ENCODE measurements at places on chromosomes 1 and 21.

- no peak for DNase-seq
Measured at GRCh38 chr1:187714470-187714869, 885.7 kb downstream of the PLA2G4A start.

- DNase-seq = peak; percentile 97
Measured at GRCh38 chr1:44417351-44418021, 12.4 kb downstream of the RNF220 start.

DNA sequence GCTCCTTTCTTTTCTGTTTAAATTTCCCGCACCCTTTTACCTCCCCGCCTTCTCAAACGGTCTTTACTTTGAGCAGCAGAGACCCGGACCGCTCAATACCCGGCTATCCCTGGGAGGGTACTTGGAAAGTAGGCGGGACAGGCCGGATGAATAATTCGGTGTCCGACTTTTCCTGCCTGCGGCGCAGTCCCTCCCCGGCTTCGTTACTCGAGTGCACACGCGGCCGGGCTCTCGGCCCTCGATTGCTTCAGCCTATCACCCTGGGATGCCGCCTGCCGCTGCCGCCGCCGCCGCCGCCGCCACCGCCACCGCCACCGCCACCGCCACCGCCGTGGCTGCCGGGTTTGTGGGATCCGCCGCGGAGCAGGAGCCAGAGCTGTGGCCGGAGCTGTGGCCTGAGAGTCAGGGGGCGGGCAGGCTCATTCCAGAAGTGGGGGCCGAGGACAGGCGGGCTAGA is 382 bp upstream of the RASAL2 start:
- peak; percentile 99 for DNase-seq

DNA sequence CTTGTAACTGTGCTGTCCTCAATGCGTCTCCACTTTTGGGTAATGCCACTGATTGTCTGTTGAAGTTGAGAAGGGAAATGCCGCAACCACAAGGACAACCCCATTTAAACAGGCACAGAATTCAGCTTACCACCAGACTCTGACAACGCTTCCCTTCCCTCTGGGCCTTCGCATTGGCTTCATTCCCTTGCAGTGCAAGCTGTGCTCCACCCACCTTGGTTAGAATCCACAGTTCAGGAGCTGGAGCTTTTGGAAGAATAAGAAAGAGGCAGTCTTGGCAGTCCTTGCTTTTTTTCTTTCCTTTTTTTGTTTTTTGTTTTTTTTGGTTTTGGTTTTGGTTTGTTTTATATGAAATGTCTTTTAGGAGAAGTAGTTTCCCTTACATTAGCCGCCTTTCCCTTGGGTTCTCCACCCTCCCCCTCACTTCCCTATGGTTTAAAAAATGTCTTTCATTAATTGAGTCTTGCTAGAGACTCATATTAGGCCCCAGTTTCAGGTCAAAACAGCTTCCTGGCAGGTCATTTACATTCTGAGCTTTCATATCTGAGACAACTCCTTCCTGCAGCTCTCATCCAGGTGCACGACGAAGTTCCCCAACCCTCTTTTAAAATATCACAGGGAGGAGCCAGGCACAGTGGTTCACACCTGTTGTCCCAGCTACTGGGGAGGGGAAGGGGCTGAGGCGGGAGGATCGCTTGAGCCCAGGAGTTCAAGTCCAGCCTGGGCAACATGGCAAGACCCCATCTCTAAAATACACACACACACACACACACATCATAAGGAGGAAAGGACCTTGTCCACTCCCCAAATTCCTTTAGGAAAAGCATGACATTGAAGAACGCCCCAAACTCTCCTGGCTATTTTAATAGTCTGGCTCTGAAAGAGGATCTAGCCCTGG is 20.7 kb upstream of the LAX1 start:
- DNase-seq = peak; percentile 74

- DNase-seq = no peak
Measured at GRCh38 chr1:173134800-173135199, 72.3 kb downstream of the TNFSF4 start.

DNA sequence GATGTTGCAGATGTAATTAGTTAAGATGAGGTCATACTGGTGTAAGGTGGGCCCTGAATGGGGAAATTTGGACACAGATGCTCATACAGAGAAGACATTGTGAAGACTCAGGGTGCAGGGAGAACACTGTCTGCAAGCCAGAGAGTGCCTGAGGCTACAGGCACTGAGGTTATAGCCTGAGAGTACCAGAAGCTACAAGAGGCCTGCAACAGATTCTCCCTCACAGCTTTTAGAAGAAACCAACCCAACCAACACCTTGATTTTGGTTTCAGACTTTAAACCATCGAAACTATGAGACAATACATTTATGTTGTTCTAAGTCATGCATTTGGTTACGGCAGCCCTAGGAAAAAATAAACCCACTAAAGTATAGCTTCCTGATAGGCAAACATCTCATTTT is 321.7 kb upstream of the USP25 start:
- DNase-seq = no peak

DNA sequence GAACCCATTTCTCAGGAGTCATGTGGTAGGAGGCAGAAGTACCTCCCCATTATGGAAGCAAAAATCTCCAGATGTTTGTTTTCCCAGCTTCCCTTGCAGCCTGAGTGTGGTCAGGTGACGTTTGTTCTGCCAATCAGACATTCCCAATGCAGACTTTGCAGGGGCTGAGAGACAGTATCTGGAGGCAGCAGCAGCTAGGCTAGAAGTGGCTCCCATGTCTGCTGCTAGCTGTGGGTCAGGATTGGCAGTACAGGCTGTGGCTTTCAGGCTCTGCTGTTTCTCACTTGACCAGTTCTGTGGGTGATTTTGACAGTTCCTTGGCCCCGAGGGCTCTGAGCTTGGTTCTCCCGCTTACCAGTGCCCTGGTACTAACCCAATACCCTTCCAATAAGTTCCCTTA is 58.6 kb upstream of the NBPF3 start:
- DNase-seq = no peak

GRCh38 chr1:18077657-18078215 is 29.9 kb upstream of the IGSF21 start:
- DNase-seq = no peak

DNA sequence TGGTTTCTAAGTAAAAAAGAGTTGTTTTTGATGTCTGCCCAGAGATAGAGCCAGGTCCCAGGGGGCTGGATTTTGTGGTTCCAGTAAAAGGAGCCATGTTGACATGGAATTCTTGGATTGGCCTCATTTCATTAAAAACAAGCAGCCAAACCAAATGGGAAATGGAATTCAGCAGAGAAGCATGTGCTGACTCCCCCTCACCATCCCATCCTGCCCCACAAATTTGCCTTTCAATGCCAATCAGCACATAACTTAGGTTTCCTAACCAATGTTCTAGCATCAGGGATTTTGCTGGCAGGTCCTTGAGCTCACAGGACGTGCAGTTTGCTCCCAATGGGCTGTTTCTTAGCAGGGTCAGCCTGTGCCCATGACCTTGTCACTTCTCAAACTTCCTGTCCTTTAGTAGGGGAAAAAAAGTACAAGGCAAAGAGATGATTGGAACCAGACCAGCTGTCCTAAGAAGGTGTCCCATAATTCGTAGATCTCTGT is 101.5 kb upstream of the GADD45A start:
- no peak for DNase-seq

- DNase-seq = no peak
Measured at GRCh38 chr1:195933835-195934234, 674.4 kb downstream of the KCNT2 start.

GRCh38 chr21:36858320-36858957 is 108.0 kb downstream of the HLCS start:
- DNase-seq = no peak

Measured in GM23338 (cell line).